ENCODE measurements at places on chromosomes 7 and 10. TPM values are rescaled to one million over a fixed set of nuclear protein-coding genes. Genes with fewer than 3 reads are reported as not detected.

Gene OR6B1
- not detected for total RNA-seq

- H3K36me3 ChIP-seq = no peaks in the 10 kb centered on the region
- H3K27me3 ChIP-seq = peaks cover 5% of the 10 kb centered on the region
- H3K4me1 ChIP-seq = no peaks in the 10 kb centered on the region
- DNase-seq = no peak
- H3K27ac ChIP-seq = no peak overlapping the region
These were observed 10.1 kb upstream of the OPN4 start for GRCh38 chr10:86644152-86644793.

DNA sequence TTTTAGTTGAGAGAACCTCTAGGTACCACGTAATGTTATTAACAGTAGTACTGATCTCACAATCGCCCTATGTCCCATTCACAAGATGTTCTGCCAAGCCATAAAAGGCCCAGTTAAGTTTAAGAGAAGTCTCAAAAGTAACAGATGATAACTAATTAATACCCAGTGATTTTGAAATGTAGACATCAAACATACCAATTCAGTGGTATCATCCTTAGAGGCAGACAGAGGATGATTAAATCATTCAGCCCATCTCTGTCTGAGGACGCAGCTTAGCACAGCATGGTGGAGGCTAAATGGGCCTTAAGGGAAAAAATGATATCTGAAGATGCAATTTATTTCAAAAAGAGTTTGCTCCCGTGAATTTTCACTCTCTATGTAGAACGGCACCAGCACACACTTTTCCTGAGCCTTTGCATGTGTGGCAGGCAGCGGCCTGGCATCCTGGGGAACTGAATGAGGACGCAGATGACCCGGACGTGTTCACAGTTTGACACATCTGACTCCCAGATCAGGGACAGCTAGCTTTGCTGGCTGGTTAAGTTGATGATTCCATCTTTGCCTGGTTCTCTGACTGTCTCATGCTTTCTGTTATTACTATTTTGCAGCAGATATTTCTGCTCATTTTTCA lies 13.4 kb downstream of the EGFR start:
- H3K4me3 ChIP-seq = no peak overlapping the region
- H3K36me3 ChIP-seq = no peaks in the 10 kb centered on the region
- no peak overlapping the region for H3K27ac ChIP-seq
- no peaks in the 10 kb centered on the region for H3K4me1 ChIP-seq
- H3K27me3 ChIP-seq = no peaks in the 10 kb centered on the region

DNA sequence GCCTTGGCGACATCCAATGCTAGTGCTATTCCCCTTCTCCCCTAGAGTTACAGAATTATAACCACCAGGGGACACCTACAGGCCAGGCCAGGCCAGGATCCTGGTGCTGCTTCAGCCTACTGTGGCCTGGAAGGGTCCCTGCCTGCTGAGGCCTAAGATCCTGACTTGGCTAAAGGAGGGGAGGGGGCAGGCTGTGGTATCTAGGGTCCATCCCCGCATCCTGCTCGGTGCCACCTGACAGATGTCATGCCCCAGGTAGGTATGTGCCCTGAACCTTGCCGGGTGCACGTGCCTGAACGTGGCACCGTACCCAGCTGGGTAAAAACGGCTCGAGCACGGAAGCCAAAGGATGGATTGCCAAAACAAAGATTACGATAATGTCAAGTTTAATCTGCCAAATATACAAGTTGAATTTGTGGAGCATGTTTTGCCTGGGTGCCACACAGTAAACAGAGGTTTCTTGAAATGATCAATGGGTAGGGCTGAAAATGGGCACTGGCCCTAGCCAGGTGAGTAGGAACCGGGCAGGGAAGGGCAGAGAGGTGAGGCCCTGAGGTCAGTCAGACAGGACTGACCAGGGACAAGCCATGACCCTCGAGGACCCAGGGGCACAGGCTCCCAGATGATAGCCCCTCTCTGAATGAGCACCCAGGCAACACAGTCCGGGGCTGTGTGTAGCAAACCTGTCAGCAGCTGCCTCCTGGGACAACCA lies 12.6 kb downstream of the PDAP1 start:
- H3K4me3 ChIP-seq = no peak overlapping the region
- no peak overlapping the region for H3K27ac ChIP-seq
- H3K36me3 ChIP-seq = peaks cover 65% of the 10 kb centered on the region

DNA sequence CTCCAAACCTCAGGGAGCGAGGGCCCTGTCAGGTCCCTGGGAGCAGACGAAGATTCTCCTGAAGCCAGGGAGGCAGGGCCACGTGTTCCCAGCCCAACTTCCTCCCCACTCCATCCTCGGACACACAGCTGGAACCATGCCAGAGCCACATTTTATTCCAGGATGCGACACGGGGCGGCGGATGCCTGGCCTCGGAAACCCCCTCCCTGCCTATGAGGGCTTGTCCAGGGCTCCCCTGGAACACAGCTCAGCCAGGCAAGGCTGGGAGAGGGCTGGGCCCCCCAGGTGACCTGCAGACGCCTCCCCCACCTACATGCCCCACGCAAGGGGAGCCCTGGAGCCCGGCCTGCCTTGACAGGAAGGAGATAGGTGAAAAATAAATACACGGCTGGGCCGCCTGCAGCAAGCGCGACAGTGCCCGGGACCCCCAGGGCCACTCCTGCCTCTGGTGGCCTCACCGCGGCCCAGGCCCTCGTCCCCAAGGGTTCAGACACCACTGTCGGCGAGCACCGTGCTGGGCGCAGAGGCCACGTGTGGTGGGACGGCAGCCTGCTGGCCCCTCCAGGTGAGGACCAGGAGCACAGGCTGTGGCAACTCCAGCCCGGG lies 21.5 kb downstream of the GET4 start:
- H3K36me3 ChIP-seq = peaks cover 35% of the 10 kb centered on the region
- no peak overlapping the region for H3K27ac ChIP-seq
- no peak overlapping the region for H3K4me3 ChIP-seq
- no peak for DNase-seq
- H3K4me1 ChIP-seq = no peaks in the 10 kb centered on the region

Gene NUDT13
- total RNA-seq = 1.8 TPM

Gene GPR15LG
- total RNA-seq = not detected

DNA sequence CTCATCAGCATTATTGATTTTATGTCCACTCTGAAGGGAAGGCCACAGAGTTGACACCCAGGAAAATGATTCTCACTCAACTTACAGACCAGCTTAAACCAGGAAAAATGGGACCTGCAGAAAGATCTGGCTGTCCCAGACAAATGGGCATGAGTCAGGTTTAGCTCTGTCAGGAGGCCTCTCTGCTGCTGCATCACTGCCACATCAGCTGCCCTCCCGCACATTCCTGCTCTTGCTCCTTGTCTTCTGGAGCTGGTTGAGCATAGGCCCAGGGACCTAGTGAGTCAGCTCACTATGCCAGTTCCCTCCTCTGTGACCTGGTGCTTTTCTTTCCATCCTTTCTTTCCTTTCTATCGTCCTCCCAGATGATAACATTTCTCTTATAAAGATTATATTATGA lies 18.8 kb upstream of the SMNDC1 start:
- no peak overlapping the region for H3K27ac ChIP-seq
- H3K36me3 ChIP-seq = no peaks in the 10 kb centered on the region
- H3K27me3 ChIP-seq = peaks cover 3% of the 10 kb centered on the region
- no peak overlapping the region for H3K4me3 ChIP-seq
- DNase-seq = no peak

Gene MYL7
- total RNA-seq = not detected

DNA sequence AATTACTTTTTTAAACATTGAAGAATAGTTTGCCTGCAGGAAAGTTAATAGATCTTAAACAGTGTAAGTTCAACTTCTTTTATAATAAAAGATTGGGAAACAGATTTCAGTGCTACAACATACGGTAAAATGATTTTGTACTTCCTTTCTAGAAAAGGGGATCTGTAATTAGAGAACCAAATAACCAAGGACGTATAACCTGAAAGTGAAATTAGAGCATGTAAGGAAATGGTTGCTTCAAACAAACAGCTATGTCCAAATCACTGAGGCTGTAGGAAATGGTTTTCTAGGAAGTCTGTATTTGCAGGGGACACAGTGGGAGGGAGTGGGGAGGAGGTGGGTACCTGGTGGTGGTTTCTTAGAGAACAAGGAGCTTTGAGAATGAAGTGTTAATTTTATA lies 57.9 kb upstream of the EXOC6 start:
- H3K4me1 ChIP-seq = no peaks in the 10 kb centered on the region
- H3K27ac ChIP-seq = no peak overlapping the region
- no peaks in the 10 kb centered on the region for H3K36me3 ChIP-seq
- no peak for DNase-seq

- no peak for DNase-seq
- no peaks in the 10 kb centered on the region for H3K4me1 ChIP-seq
- H3K36me3 ChIP-seq = peaks cover 56% of the 10 kb centered on the region
These were observed 34.7 kb downstream of the WAPL start for GRCh38 chr10:86486856-86487255.

DNA sequence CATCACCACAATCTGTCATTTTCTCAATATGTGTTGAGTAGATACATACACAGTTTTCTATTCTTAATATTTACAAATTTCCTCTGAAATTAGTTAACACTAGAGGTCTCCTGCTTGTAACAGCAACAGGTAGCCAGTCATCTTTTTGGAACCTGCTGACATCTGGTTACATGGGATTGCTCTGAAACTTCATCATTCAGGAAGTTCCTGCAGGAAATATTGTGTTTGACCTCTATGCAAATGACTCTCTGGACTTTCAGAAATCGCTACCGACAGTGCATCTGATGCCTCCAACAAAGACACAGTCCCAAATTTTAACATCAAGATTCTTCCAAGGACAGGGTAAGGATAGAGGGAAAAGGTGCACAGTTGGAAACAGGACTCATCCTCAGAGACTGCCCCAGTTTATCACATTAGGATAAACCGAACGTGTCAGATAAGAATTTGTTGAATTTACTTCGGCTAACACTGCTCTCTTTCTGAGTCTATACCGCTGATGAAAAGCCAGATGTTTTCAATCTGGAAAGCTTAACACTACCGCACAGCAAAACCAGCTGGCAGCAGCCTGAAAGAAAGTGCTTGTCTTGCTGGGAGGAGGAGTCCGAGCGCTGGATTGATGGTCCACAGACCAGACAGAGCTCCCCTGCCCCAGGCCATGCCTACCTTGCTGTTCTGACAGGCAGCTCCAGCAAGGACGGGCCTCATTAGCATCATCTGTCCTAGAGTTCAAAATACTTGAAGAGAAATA lies 633.4 kb downstream of the PARD3 start:
- H3K27me3 ChIP-seq = no peaks in the 10 kb centered on the region
- no peak for DNase-seq
- H3K4me1 ChIP-seq = no peaks in the 10 kb centered on the region
- no peaks in the 10 kb centered on the region for H3K36me3 ChIP-seq
- no peak overlapping the region for H3K4me3 ChIP-seq

- DNase-seq = no peak
- no peak overlapping the region for H3K27ac ChIP-seq
- peaks cover 5% of the 10 kb centered on the region for H3K27me3 ChIP-seq
- no peak overlapping the region for H3K4me3 ChIP-seq
- peaks cover 9% of the 10 kb centered on the region for H3K4me1 ChIP-seq
These were observed 54.6 kb upstream of the PITRM1 start for GRCh38 chr10:3226960-3227744.

Gene TCF7L2
- total RNA-seq = 1.8 TPM

Gene SYT15
- total RNA-seq = 0.67 TPM

Gene CYP2E1
- 0.37 TPM for total RNA-seq

DNA sequence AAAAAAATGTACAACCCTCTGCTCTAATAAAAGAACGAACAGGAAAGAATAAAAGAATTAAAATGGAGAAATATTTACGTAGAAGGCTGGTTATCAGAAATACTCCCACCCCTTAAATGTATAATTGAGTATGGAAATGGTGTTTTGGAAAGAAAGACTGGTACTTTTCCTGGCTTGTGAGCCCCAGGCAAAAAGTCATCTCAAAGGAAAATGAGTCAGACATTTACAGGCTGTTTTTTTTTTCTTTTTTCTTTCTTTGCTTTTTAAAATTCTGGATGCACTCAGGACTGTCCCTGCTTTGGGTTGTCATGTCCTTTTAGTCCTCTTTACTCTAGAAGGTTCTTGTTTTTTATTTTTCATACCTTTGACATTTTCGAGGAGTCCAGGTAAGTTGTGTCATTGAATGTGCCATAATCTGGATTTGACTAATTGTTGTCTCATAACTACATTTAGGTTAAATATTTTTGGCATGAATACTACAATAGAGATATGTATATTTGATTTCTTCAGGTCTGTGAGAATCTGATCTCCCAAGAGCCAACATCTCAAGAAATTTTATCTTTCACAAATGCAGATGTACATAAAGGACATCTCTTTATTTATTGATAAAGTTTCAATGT lies 313.0 kb upstream of the GLI3 start:
- H3K36me3 ChIP-seq = no peaks in the 10 kb centered on the region
- H3K27ac ChIP-seq = no peak overlapping the region
- H3K4me1 ChIP-seq = no peaks in the 10 kb centered on the region
- H3K4me3 ChIP-seq = no peak overlapping the region

- no peaks in the 10 kb centered on the region for H3K36me3 ChIP-seq
- no peaks in the 10 kb centered on the region for H3K4me1 ChIP-seq
- H3K27me3 ChIP-seq = no peaks in the 10 kb centered on the region
- H3K27ac ChIP-seq = no peak overlapping the region
These were observed 98.7 kb upstream of the DOCK1 start for GRCh38 chr10:126806498-126806897.

Gene SH2D4B
- total RNA-seq = 0.25 TPM

Gene EVX1
- not detected for total RNA-seq

Gene CHPF2
- total RNA-seq = 38.8 TPM

GRCh38 chr10:79415736-79416577 lies 29.5 kb downstream of the ZCCHC24 start:
- no peak overlapping the region for H3K27ac ChIP-seq
- no peaks in the 10 kb centered on the region for H3K4me1 ChIP-seq
- DNase-seq = no peak
- no peak overlapping the region for H3K4me3 ChIP-seq
- H3K27me3 ChIP-seq = no peaks in the 10 kb centered on the region
- H3K36me3 ChIP-seq = no peaks in the 10 kb centered on the region

GRCh38 chr7:98621573-98622482 lies 4.7 kb downstream of the NPTX2 start:
- no peaks in the 10 kb centered on the region for H3K36me3 ChIP-seq
- no peaks in the 10 kb centered on the region for H3K4me1 ChIP-seq
- H3K4me3 ChIP-seq = no peak overlapping the region
- H3K27ac ChIP-seq = no peak overlapping the region
- peaks cover 4% of the 10 kb centered on the region for H3K27me3 ChIP-seq
- DNase-seq = no peak

GRCh38 chr7:123865517-123866117 lies 20.6 kb downstream of the HYAL4 start:
- peak; percentile 16 for DNase-seq
- peaks cover 2% of the 10 kb centered on the region for H3K27me3 ChIP-seq
- no peaks in the 10 kb centered on the region for H3K4me1 ChIP-seq
- no peak overlapping the region for H3K4me3 ChIP-seq

Gene AQP1
- 0.20 TPM for total RNA-seq

- H3K4me1 ChIP-seq = no peaks in the 10 kb centered on the region
- no peaks in the 10 kb centered on the region for H3K36me3 ChIP-seq
- no peak overlapping the region for H3K27ac ChIP-seq
- H3K4me3 ChIP-seq = no peak overlapping the region
- DNase-seq = no peak
These were observed 163.8 kb downstream of the INHBA start for GRCh38 chr7:41538810-41539724.

Gene AGBL3
- 1.0 TPM for total RNA-seq
